AG04449 (cell line): ENCODE measurements at places on chromosomes 11 and 22.
A peak's percentile ranks its signal among the peaks of the same experiment; 100 is the strongest.

DNA sequence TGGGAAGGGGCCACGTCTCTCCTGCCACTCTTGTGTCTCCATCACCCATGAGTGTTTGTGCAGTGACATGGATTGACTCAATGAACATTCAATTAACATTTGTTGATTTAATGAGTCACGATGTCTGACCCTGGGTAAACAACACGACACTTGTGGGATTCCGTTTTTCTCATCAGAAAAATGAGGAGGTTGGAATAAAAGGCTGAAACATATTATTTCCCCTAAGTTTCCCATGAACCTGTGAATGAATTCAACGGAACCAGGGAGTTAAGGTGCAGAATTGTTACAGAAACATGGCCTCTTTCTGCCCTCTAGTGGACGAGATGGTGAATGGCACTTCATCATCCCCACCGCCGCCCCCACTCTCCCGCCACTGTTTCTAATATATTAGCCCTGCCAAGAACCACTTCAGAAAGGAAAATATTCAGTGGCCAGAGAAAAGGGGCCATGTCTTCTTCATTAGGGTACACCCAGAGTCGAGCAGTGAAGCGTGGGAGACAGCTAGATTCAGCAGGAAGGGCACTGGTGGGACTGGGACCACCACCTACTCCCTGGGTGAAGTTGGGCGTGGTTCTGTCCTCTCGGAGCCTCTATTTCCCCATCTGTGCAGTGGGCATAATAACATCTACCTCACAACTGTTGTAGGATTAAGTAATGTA lies 46.3 kb upstream of the SYT13 start:
- DNase-seq: no peak

- no peak for DNase-seq
Observed at GRCh38 chr22:30033137-30033536, 47.1 kb upstream of the HORMAD2 start.

GRCh38 chr22:35630387-35630793 lies 13.3 kb upstream of the MB start:
- DNase-seq: peak; percentile 34

GRCh38 chr11:62062223-62062861 lies 61.5 kb upstream of the INCENP start:
- DNase-seq: no peak

- no peak for DNase-seq
Observed at GRCh38 chr11:93646399-93646798, 15.1 kb upstream of the CEP295 start.

- no peak for DNase-seq
Observed at GRCh38 chr11:111836721-111837120, 34.7 kb downstream of the ALG9 start.
